Left ventricle myocardium inferior (tissue), 1 donor: ENCODE measurements at places on chromosomes 1 and 21. TPM values are rescaled to one million over a fixed set of nuclear protein-coding genes. Genes with fewer than 3 reads are reported as not detected.

- DNase-seq: no peak
Measured at GRCh38 chr1:43296207-43296606, 4.6 kb upstream of the TIE1 start.

- no peak for DNase-seq
Measured at GRCh38 chr1:8127171-8127641, 101.1 kb upstream of the ERRFI1 start.

KLHL12 gene
- 22.7 TPM for total RNA-seq

DNA sequence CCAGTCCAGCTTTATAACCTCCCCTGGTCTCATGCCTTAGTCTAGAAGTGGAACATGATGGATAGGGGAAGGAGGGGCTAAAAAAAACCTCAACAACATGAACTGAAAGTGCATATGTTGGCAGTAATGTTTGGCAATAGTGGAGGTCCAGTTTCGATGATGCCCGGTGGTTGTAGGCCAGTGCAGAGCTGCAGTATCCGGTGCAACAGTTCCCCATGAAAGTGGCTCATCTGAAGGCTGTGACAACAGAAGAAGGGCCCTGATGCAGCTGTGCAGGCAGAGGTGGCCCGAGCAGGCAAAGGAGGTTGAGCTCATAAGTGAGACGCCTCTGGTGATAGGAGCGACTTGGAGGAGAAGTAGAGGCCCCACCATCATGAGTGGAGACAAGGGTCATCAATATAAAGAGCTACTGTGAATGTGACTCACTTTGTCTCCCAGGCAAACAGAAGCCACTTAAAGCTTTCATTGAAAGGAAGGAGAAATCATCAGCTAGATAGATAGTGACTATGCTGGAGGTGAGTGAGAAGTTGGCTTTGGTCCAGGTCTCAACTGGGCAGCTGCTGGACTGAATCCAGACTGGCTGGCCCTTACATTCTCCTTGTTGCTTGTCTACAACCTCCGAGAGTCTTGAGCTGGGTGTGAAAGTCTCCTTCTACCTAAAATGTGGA, 10.2 kb upstream of the CREG1 start:
- DNase-seq: no peak

- no peak for DNase-seq
Measured at GRCh38 chr21:42633858-42634257, 19.6 kb upstream of the PDE9A start.

- DNase-seq: peak; percentile 91
Measured at GRCh38 chr1:219660666-219661463, 48.0 kb upstream of the ZC3H11B start.

GRCh38 chr1:4963251-4963650, 308.8 kb downstream of the AJAP1 start:
- no peak for DNase-seq

GRCh38 chr1:223034270-223034798, 108.7 kb downstream of the TLR5 start:
- no peak for DNase-seq

TIAM1 gene
- total RNA-seq: 1.8 TPM

DNA sequence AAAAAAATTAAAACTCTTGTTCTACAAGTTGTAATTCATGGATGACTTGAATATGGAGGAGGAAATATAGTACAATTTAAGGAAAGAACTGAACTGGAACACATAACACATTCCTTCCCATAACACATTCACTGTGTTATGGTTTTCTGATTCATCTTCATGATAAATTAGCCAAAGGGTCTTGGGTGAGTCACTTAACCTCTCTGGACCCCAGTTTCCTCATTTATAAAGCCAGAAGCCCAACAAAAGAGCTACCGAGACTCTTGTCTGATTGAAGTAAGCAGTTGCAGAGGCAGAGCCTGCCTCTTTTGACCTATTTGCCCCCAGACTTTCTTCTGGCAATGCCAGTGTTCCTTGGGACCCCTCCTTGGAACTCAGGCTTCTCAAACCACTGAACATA, 161.9 kb upstream of the KCTD3 start:
- no peak for DNase-seq

DNA sequence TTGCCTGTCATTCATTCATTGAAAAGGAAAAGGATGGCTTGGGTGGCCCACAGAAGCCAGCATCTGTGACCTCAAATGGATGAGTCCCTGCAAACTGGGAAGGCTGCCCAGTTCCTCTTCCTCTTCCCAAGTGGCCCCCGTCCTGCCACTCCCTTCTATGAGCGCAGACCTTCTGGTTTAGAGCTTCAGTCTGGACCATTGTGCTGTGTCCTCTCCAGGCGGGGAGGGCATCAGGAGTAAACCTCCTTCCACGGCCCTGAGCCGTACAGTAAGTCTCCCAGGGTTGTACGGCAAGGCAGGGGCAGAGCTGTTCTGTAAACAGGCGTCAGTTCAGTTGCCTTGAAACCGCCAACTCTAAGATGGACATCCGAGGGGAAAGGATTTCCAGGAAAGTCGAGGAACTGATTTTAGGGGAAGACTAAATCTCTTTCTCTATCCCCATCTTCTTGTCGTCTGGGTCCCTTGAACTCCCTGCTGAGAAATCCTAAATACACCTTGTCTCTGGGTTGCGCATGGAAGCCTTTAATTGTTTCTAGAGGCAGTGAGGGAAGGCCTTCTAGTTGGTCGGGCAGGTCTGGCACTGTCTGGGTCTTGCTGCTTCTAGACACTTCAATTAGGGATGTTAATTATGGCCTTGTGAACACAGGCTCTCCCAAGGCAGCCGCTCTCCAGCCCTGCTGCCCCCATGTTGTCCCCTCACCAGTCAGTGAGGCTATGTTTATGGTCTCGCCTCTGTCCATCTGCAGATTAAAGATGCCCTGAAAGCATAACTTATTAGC, 22.1 kb downstream of the SOX13 start:
- DNase-seq: peak; percentile 34

DNA sequence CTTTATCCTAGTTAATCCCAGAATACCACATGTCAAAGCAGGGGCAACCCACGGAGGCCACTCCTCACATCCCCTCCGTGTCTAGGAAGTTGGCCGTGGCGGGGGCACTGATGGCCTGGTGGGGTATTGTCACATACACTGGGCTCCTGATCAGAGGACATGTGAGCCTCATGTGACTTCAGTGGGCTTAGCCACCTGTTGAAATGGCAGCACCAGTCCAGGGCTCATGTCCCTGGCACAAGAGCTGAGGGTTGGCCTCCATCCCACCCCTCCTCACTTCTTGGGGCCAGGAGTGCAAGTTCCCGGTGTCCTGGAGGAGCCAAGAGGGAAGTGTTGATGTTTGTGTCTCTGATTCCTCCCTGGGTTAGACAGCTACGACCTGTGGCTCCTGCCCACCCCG, 313.4 kb downstream of the CAMTA1 start:
- no peak for DNase-seq

SPRR4 gene
- not detected for total RNA-seq

AVPR1B gene
- not detected for total RNA-seq

DNA sequence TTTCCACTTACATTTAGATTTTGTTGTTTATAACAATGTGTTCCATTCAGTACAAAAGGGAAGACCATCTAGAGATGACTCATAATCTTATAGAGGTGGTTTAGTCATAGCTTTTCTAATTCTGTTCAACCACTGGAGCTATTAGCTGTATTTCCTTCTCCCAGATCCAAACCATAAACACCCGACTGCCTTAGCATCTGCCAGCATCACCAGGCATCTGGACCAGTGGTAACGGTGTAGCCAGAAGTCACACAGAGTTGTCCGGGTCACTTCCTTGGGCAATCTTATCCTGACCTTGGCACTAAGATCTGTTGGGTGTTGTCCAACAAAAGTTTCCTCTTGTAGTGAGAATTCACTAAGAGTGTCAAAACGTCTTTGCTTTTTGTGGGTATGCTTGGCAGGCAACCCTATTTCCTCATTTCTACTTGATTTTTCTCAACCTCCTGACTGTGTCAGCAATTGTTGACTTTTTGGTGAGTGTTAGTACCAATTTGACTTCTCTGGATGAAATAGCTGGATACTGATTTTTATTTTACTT, 372.1 kb upstream of the B3GALT2 start:
- DNase-seq: no peak

DNA sequence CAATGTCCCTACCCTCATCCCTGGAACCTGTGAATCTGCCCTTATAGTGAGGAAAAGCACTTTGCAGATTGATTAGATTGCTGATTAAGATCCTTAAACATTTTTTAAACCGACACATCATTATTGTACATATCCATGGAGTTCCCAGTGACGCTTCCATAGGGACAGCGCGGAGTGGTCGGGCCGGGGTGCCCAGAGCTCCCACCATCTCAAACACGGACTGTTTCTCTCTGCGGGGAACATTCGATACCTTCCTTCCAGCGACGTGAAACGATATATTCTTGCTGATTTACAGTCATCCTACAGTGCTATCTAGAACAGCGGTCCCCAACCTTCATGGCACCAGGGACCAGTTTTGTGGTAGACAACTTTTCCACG, 4.0 kb downstream of the KRTAP10-12 start:
- no peak for DNase-seq

- no peak for DNase-seq
Measured at GRCh38 chr1:205538235-205538840, 33.9 kb downstream of the CDK18 start.
